ENCODE measurements at places on chromosomes 4 and X. TPM values are rescaled to one million over a fixed set of nuclear protein-coding genes. Genes with fewer than 3 reads are reported as not detected.

DNA sequence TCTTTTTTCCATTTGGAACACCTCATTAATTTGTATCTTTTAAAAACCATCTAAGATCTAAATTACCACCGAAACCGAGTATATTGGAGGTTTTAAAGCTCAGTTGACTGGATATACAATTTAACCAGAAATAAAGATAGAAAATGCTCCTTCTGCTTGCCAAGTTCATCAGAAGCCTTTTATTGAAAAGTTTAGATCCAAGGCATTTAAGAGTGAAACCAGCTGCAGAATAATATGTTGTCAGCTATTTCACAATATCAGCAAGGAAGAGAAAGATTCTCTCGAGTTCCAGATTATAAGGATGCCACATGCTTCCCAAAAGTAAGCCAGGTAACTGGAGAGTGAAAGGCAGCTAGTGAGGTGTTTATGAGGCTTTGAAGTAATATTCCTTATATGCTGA is 217.4 kb downstream of the DCTD start:
- DNase-seq, result no peak

- no peak for DNase-seq
Measured at GRCh38 chr4:11105715-11106114, 323.0 kb downstream of the HS3ST1 start.

DNA sequence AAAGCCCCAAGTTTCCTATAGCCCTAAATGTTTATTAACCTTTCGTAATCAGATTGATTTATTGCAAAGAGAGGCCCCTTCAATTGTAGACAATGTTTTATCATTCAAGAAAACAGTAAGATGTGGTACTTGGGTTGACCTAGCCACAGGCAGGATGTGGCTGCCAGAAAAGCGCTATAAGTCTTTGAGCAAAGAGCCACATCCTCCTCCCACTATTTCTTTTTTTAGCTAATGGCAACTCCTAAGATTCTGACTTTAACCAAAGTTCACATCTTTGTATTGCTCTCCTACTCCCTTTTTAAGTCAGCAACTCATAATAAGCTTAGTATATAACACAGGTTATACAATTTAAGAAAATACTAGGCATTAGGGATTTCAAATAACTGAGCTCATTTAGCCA is 70.7 kb upstream of the PPP3CA start:
- DNase-seq, result no peak

Gene VSIG4
- 35.5 TPM for total RNA-seq

All from liver (tissue), 10 donors.